ENCODE measurements at places on chromosomes 2 and 18.

DNA sequence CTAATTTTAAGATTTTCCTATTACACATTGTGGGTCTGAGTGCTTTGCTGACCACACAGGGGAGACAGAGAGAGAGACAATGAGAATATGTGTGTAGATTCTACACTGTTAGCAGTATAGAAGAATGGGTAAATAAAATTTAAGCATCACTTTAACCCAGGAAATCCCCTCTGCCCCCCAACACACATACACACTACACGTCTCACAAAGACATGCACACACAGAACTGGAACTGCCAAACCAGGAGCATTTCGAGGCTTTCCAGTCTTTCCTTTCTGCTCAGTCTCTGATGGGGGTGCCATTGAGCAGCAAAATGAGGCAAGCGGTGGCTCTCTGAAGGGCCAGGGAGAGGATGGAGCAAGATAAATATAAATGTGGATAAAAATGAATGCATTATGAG lies 2.5 kb downstream of the MERTK start:
- DNase-seq = no peak

GRCh38 chr2:189104934-189105333 lies 74.6 kb downstream of the COL5A2 start:
- DNase-seq = no peak

GRCh38 chr2:99977966-99978365 lies 164.4 kb downstream of the AFF3 start:
- DNase-seq = no peak

DNA sequence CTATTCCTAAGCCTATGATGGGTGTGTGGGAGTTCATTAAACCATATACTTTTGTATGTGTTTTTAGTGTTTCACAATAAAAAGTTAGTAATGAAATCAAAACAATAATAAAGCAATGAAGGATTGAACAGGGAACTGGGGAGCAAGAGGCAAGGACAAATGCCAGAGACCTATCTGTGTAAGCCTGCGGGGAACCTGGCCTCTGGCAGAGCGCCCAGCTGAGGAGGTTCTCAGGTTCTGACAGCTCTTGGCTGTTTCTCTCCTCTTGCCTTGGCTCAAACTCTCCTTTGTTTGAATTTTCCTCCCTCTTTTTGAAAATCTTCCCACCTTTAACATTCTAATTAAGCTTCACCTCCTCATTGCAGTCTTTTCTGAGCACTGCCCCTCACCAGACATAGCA lies 200.0 kb upstream of the NCKAP5 start:
- no peak for DNase-seq

DNA sequence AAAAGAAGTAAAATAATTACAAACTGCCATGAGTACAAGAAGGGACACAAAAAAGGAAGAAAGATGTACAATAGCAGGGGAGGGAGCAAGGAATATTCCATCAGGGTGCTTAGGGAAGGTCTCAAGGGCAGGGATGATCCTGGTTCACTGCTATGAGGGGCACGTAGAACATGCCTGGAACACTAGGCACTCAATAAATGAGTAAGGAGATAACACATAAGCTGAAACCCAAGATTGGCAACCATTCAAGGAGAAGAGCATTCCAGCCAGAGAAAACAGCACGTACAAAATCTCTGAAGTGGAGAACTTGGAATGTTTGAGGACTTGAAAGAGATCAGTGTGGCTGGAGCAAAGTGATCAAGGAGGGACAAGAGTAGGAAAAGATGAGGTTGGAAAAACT lies 103.2 kb downstream of the FAM161A start:
- DNase-seq = no peak

DNA sequence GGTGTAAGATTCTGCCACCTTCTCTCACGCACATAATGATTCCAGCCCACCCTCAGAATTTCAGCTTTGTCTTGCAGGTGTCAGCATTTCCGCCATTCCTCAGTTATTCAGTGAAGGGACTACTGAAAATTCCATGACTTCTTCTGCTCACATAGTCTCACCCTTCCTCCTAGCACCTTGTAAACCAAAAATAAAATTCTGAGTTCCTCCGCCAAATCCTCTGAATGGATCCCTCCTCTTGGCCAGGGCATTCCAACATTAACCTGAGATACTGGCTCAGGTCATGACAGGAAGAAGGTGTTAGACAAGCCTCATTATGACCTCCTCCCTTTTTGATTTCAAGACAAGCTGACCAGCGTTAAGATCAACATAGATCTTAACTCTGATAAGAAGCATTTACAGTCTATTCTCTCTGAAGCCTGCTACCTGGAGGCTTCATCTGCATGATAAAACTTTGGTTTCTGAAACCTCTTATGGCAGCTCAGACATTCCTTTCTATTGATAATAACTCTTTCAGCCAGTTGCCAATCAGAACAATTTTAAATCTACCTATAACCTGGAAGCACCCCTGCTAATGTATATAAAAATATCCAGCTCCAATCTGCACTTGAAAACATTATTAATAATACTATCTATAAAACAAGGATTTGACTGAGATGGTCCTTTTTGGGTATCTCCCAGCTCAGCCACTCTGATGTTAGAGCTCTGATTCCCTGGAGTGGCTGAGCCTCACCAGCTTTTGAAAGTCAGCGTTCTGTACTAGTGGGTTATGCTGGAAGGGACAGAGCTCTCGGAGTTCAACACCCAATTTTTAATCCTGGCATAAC lies 136.4 kb upstream of the APCDD1 start:
- DNase-seq = no peak

- no peak for DNase-seq
These were observed 29.9 kb downstream of the SESTD1 start for GRCh38 chr2:179234658-179235240.

DNA sequence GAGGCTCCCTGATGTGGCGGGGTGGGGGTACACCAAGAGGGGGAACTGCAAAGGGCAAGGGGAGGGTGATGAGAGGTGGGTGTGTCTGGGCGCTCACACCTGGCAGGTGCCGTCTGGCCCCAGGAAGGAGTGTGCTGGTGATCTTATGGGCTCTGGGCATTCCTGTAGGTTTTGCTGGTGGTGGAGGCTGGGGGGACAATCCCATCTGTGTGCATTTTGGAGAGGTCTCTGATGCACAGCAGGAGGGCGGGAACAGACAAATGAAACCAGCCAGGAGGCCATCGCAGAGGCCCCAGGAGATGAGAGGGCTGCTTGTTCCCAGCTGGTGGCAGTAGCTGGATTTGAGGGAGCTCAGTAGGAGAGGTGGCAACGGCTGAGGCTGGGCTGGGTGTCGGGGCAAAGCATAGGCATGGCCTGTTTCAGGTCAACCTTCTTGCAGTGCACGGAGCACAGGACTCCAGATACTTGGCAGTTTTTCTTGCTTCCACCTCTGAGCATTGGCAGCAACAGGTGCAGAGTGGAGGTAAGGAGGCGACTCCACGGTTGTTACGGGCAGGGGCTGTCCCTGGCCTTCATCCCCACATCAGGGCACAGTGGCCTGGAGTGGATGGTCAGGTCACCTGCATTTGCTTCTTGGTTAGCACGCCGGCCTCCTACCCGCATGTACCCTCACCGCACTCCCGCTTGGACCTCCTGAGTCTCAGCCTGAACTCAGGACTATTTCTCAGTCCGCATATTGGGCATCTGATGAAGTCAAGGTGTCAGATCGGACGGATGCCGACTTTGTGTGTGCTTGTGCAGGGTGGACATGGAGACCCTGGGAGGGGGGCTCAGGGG lies 194.2 kb upstream of the HDAC4 start:
- no peak for DNase-seq

DNA sequence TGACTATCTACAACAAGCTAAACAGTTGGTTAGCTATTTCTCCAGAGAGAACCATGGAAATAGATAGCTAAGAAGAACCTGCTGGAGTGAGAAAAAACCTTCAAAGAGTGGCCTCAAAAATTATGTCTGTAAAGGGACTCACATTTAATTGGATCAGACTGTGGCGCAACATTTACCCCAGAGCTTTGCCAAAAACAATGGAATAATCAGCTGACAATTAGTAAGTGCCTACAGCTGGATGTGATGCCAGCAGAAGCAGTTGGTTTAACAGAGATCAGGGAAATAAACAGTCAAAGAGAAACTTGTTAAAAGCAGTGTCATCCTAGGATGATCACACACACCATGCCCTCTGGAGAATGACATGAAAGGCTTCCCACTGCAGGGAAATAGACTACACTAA lies 310.7 kb downstream of the CLIP4 start:
- no peak for DNase-seq

DNA sequence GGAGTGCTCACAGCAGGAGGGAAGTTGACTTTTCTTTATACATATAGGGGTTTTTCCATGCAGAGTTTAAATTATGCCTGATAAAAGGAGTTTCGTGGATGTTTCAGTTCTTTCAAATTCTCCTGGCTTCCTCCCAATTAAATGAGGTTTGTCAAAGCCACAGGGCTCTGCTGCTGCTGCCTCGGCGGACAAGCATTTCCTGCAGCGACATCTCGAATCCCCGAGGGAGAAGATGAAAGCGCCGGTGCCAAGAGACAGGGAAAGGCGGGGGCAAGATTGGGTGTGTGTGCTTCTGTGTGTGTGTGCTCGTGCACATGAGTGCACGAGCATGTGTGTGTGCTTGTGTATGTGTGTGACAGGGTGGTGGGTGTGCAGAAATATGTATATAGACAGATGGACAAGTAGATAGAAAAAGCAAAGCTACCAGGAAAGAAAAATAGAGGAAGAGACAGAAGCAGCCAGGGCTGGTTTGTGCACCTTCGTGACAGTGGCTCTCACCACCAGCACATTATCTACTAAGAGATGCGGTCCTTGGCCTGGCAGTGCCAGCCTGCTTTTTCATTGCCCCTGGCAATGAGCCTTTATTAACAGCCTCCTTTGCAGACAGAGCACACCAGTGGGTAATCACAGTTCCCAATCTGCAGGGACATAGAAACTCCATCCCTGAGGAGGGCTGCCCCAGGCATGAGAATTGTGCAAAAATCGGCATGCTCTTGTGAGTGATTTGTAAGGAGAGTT lies 76.2 kb downstream of the CDK15 start:
- no peak for DNase-seq

GRCh38 chr18:26227051-26227670 lies 916 bp downstream of the TAF4B start:
- DNase-seq = no peak

DNA sequence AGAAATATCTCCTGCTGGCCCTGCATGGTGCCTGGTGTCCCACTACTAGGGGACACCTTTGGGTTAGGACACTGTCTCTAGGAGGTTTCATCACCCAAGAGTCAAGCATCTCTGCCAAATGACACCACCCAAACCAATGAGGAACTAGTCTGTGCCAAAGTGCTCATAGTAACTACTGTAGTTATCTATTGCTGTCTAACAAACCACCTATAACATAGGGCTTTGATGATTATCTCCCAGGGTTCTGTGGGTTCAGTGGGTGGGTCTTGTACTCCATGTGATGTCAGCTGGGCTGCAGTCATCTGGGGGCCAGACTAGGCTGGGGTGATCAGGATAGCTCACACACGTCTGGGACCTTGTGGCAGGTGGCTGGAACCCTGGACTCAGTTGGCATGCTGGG lies 59.8 kb downstream of the EPAS1 start:
- DNase-seq = no peak

DNA sequence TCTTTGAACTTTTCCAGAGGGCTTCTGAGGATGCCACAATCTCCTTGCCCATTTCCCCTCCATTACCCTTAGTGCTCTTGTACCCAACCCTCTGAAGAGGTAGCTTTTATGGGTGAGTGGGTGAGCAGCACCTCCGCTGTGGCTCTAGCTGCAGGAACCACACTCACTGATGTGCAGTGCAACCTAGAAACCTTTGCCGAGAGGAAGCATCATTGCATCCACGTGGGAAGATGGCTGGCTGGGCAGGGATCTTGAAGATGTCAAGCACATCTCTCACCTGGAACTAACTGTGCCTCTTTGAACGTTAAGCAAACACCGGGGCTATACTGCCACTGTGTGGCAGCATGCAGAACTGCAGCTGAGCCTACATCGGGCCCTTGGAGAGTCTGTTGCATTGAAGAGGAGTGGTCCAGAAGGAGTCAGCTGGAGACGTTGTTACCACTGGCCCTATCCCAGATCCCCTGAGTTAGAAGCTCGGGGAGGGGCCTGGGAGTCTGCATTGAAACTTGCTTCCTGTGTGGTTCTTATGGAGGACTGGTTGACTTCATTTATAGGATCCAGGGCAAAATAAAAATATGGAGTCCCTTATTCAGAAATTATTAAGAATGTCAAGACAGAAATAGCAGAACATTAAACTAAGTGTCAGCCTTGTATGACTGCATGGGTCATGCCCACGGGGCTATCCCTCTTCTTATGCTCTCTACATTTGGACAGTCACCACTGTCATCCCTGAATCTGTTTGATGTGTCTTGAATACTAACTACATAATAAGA lies 28.7 kb downstream of the IGFBP5 start:
- DNase-seq = peak; percentile 49

DNA sequence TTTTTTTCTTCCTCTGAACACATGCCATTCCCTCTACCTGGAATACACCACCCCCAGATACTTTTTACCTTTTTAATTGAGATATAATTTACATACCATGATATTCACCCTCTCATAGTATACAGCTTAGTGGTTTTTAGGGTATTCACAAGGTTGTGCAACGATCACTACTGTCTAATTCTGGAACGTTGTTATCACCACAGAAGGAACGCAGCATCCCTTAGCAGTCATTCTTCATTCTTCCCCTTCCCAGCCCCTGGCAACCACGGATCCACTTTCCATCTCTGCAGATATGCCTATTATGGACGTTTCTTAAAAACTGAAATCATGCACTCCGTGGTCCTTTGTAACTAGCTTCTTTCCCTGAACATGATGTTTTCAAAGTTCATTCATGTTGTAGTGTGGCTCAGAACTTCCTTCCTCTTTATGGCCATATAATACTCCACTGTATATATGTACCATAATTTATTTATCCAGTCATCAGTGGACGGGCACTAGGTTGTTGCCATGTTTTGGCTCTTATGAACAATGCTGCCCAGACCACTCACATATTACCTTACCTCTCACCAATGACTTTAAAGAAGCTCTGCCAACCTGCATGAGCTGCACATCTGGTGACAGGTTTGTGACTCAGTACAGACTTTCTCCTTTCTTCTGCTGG lies 168.9 kb downstream of the CTIF start:
- DNase-seq = no peak

DNA sequence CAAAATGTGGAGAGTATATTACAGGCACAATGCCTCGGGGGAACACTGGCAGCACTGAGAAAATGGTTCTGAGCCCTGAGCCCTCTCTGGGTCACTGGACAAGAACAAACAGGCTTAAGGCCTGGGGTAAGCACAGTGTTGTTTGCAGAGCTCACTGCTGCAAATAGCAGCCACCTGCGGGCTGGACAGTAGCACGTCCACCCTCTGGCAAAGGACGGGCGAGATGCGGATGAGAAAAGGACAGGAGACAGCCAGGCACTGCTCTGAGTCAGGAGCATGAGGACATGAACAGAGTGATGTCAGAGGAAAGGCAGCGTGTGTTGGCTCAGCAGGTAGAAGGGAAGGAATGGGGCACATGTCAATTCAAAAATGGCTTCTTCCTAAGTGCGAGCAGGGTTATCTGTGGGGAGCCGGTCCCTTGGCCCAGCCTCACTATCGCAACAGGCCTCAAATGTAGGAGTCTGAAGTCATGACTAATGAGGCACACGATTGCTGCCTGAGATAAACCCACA lies 25.9 kb upstream of the NEB start:
- no peak for DNase-seq

GRCh38 chr2:59008950-59009349 lies 767.8 kb upstream of the FANCL start:
- no peak for DNase-seq

All from anterior cingulate cortex (tissue), 58 donors.